ENCODE measurements at places on chromosomes 16 and 17.
A peak's percentile ranks its signal among the peaks of the same experiment; 100 is the strongest.

DNA sequence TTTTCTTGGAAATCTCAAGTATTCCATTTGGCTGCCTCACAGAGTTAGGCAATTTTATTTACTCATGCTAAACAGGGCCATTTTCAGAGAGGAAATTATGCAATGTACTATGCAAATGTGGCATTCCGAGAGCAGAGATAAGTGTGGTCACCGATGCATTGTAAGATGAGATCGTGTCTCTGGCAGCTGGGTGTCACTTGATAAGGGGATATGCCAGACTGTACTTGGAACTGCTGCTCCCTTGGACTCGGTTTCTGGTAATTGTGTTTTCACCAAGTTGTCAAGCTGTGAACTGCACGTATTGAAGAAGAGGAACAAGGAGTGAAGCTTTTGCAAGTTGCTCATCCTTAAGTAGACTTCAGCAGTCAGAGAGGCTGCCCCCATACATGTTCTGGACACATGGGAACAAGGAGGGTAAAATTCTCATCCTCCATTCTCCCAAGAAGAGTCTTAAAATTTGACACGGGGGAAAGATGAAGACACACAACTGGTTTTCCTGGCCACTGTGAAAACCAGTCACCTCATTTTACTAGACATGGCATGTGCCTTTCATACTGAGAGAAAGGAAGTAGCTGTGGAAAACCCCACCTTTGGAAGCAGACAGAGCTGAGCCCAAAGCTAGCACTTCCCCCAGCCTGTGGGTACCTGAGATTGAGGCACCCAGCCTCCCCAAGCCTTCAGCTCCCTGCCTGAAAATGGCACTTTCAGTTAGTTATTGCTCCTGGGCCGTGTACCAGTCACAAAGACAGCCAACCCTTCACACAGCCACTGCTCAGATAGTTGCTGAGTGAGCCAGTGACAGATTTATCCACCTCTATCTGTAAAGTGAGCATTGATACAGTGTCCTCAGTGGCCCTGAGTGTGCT, 150.7 kb downstream of the SOCS1 start:
- peak; percentile 70 for DNase-seq

GRCh38 chr17:53466733-53467132, 356.0 kb upstream of the KIF2B start:
- no peak for DNase-seq

GRCh38 chr16:1765826-1766225, 5.5 kb downstream of the NME3 start:
- no peak for DNase-seq

- peak; percentile 91 for DNase-seq
Measured at GRCh38 chr17:8119581-8120519, 1.5 kb upstream of the ALOXE3 start.

DNA sequence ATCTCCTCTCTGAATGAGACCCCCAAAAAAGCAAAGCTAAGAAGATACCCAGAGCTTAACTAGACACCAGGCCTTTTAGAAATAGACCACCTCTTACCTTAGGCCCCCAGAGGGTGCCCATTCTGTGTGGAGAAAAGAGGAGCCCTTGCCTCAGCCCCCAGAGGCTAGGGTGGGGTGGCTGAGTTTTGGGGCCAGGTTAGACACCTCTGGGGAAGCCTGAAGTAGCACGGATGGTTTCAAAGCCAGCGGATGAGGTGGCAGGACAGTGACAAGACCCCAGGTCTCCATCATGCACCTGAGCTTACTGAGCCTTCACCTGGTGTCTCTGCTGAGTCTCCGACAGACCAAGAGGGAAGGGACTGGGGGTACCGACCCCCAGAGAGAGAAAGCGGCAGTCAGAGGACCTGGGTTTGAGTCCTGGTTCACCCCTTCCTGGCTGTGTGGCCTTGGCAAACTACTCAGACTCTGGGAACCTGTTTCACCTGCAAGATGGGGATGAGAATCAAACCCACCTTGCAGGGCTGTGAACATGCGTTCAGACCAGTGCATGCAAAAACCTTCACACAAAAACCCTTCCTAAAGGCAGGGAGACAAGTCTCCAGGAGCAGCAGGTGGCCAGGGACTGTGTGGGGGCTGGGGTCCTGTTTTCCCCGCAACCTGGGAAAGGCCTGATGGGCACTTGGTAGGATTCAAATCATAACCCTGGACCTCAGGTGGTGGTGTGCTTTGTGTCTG, 7.7 kb downstream of the SCGB1C2 start:
- no peak for DNase-seq

Data from fibroblast of the conjunctiva (primary cell).